ENCODE measurements at places on chromosomes 11 and 22.

DNA sequence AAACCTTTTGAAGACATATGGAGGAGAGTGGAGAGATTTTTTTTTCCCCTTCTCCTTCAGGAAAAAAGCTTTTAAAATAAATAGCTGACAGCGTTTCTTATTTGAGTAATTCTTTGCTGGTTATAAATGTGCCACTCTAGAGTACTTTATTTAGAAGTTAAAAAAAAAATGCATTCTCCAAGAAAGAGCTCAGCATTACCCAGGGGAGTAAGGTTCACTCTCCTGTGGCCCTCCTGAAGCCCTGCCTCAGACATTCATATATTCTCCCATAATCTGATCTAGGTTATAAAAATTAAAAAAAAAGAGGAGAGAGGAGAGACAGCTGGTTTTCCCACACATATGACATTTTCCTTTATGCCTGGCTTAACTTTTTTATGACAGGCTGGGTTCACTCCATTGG is 545.2 kb upstream of the CADM1 start:
- no peak for DNase-seq

GRCh38 chr22:26325641-26326040 is 103.4 kb upstream of the ASPHD2 start:
- DNase-seq, result no peak

DNA sequence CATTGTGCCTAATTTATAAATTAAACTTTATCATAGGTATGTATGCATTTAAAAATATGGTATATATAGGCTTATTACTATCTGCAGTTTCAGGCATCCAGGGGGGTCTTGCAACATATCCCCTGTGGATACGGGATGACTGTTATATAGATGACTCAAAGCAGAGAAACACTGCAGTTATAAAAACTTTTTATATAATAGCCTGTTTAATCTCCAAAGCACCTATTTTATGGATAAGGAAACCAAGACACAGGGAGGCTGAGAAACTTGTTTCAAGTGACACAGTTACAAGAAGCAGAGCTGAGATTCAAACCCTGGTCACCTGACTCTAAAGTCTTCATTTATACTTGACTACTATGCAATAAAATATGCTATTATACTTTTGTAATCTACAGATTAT is 897.7 kb downstream of the KCNA4 start:
- DNase-seq, result no peak

GRCh38 chr22:50531546-50531961 is 1.7 kb upstream of the TYMP start:
- peak; percentile 97 for DNase-seq

DNA sequence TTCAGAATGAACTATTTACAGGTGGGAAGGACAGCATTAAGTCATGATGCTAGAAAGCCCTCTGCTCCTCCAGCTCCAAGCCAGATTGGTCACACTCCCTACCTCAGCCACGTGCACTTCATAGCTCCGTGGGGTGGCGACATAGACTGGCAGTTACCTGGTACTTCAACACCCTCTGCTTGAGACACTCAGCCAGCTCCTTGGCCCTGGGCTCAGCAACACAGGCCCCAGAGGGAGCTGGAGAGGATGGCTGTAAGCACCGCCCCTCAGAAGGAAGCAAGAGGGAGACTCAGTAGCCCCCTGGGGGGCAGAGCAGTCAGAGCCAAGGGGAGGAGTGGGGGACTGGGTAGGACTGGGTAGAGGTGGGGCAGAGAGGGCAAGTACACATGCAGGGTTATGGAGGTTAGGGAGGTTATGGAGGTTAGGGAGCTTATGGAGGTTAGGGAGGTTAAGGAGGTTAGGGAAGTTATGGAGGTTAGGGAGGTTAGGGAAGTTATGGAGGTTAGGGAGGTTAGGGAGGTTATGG is 102.1 kb upstream of the BID start:
- no peak for DNase-seq

- no peak for DNase-seq
Measured at GRCh38 chr11:66981976-66982578, 7.0 kb downstream of the C11orf86 start.

DNA sequence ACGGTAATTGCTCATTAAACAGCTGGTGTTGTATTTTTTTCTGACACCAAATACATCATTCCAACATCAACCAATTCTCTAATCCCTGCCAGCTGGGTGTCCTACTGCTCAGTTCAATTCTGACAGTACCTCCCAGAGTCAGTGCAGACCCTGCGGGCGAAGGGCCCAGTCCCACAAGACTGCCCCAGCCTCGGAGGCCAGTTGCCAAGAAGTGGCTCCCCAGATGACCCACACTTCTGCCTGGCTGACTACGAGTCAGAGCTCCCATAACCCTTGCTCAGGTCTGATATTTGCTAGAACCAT is 147.2 kb downstream of the CTTN start:
- no peak for DNase-seq

GRCh38 chr22:36831717-36832116 is 14.9 kb upstream of the PVALB start:
- no peak for DNase-seq

DNA sequence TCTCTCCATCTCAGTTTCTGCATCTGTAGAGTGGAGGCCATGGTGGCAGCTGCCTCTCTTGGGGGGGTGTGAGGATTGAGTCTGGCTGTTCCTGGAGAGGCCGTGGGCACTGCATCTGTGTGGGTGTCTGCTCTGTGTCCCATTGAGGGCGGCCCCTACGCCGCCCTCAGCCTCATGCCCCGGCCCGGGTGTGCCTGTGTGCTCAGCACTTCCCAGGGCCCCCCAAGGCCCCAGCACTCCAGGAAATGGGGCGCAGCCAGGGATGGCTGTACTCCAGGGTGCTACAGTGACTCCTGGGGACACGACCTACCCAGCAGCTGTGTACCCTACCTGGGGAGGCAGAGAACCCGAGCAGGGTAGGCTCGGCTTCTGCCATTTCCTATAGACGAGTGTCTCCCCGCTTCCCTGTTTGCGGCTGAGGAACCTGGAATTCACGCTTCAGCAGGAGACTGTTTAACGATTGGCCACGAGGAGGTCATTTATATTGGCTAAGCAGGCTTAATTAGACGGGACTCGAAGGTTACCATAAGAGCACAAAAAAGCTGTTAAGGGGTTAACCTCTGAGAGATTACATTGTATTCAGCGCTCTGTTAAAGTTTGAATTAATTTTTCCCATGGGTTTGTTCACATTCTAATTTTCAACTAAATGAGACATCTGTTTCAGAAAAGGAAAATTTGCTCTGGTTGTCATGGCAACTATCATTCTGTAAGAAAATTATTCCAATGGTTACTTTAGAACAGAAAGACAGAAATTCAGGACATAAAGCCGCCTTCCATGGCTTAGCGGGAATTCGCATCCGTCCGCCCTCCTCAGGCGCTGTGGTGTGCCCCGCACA is 76.4 kb downstream of the MPPED1 start:
- no peak for DNase-seq

GRCh38 chr11:131463162-131463561 is 92.7 kb downstream of the NTM start:
- peak; percentile 39 for DNase-seq

GRCh38 chr11:59394186-59394585 is 32.0 kb downstream of the OR5A2 start:
- no peak for DNase-seq

DNA sequence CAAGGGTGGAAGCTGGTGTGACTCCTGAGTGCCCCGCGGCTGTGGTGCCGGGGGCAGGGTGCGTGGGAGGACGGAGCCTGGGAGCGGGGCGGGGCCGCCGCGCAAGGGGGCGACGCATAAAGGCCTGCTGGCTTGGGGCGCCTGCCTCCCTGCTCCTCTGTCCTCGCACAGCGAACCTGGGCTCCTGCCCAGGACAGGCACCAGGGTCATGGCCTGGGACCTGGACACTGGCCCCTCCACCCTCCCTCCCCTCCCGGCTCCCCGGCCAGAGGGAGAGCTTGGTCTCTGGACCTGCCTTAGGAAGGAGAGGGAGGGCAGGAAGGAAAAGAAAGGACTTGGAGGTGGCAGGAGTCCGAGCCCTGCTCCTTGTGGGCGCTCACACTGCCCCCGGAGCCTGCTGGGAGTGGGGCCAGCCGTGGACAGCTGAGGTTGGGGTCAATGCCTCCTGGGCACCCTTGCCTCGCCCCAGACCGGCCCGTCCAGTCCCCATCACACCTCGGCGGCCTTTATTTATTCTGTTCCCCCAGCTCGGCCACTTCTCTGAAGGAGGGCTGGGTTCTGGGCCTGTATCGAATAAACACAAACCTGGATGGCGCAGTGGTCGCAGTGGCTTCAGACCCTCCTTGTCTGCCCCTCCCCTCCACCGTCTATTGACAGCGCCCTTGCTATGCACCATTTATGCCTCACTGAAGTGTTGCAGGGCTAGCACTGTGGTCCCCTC is 8.7 kb downstream of the SLC16A8 start:
- DNase-seq, result peak; percentile 81

- DNase-seq, result no peak
Measured at GRCh38 chr11:45322891-45323600, 36.9 kb upstream of the SYT13 start.

DNA sequence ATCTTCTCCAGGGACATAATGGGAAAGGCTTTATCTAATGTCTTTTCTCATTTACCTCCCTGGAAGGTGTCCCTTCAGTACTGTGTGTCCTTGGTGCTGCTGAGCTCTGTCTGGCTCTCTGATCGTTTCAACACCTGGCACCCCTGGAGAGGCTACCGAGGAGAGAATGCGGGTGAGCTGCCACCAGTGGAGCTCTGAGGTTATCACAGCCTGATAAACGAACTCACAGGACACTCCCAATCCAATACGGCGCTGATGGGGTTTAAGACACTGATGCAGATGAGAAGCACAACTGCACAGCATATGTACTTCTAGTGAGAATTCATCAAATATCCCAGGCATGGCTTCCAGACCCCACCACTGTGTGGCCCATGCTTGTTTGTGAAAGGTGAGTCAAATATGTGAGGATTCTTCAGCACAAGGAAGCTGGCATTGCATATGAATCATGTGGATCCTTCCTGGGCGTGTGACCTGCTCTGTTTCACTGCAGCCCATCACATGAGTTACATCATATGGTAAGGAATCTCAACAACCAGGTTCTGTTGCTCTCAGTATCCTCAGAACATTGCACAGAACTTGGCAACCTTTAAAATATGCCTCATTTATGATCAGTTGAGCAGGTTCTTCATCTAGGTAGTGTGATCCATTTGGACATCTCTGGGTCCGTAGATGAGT is 34.8 kb upstream of the VWA5A start:
- DNase-seq, result no peak

- peak; percentile 88 for DNase-seq
Measured at GRCh38 chr11:10623797-10624761, 55.6 kb upstream of the LYVE1 start.

- DNase-seq, result no peak
Measured at GRCh38 chr11:116581349-116581748, 191.4 kb downstream of the BUD13 start.

DNA sequence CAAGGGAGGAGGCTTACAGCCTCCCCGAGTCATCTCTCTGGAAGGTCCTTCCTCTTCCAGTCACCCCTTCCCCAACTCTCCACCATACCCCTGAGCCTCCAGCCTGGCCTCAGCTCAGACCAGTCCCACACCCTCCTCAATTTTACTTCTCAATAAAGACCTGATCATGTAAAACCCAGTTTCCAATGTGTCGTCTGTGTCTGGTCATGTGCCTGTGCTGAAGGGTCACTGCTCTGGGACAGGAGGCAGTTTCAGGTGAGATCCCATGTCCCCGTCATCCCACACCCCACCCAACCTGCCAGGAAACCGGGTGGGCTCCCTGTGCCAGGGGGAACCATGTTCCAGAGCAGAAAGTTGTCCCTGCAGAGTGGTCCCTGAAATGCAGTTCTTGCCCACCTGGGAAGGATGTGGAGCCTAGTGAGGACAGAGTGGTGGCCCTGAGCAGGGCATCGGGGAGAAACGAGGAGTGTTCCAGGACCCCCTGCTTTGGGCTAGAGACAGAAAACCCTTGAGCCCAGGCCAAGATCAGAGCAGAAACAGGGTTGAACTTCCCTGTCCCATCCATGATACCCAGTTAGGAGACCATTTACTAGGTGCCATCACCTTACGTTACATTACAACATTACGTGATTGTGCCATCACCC is 19.4 kb downstream of the IGLL5 start:
- no peak for DNase-seq

- no peak for DNase-seq
Measured at GRCh38 chr11:65646958-65647701, 9.2 kb downstream of the SIPA1 start.

GRCh38 chr22:44205516-44206329 is 25.0 kb downstream of the PARVG start:
- DNase-seq, result no peak

GRCh38 chr11:127472505-127472904 is 471.9 kb upstream of the KIRREL3 start:
- no peak for DNase-seq

DNA sequence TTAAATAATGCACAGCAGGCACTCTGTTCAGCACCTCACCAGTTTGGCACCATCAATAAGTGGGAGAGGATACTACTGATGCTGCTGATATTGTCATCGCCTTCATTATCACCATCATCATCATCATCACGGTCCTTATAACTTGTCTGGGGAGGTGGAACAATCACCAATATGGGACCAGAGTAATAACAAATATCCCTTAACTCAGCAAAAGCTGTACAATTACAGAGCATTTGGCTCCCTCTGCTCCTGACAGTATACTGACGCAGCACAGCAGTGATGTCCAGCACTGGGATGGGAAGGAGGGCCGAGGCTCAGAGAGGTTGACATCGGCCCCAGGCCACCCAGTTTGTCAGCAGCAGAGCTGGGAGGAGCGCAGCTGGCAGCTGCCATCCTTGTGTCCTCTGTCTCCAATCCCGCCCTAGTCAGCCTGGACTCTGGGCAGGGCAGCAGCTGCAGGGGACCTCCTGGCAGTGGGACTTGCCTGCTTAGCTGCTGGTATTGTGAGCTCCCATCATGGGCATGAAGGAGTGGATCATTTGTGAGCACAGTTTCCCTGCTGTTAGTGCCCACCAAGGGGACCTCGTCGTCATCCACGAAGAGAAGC is 90.0 kb downstream of the DHCR7 start:
- DNase-seq, result no peak
